Naive thymus-derived CD8-positive, alpha-beta T cell (primary cell): ENCODE measurements at places on chromosomes 3 and 15. TPM values are rescaled to one million over a fixed set of nuclear protein-coding genes. Genes with fewer than 3 reads are reported as not detected.
A peak's percentile ranks its signal among the peaks of the same experiment; 100 is the strongest.

GRCh38 chr15:92656089-92656488 is 514 bp upstream of the FAM174B start:
- H3K27me3 ChIP-seq: peaks cover 18% of the 10 kb centered on the region
- peaks cover 4% of the 10 kb centered on the region for H3K36me3 ChIP-seq
- H3K4me1 ChIP-seq: peaks cover 12% of the 10 kb centered on the region
- peak overlapping the region; percentile 75 for H3K4me3 ChIP-seq
- no peak overlapping the region for H3K27ac ChIP-seq
- DNase-seq: no peak

GRCh38 chr3:9638155-9638554 is 11.2 kb upstream of the MTMR14 start:
- no peak for DNase-seq
- peaks cover 5% of the 10 kb centered on the region for H3K27me3 ChIP-seq
- H3K4me3 ChIP-seq: no peak overlapping the region
- H3K36me3 ChIP-seq: no peaks in the 10 kb centered on the region
- H3K4me1 ChIP-seq: no peaks in the 10 kb centered on the region

DNA sequence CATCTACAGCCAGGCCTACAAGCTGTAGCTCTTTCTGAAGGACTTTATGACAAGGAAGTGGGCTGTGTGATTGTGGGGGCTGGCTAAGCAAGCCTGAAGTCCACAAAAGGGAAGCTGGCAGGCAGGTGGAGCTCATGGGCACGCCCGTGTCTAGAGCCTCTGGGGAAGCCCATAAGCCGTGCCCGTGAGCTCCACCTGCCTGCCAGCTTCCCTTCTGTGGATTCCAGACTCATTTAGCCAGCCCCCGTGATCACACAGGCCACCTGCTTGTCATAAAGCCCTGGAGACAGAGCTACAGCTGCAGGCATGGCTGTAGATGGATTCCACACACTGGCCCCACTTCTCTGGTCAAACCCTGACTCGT is 15.2 kb downstream of the EFCC1 start:
- peak; percentile 59 for DNase-seq
- peak overlapping the region; percentile 79 for H3K4me3 ChIP-seq
- H3K27me3 ChIP-seq: no peaks in the 10 kb centered on the region
- no peaks in the 10 kb centered on the region for H3K36me3 ChIP-seq
- H3K4me1 ChIP-seq: peaks cover 26% of the 10 kb centered on the region

- H3K27me3 ChIP-seq: no peaks in the 10 kb centered on the region
- H3K4me1 ChIP-seq: peaks cover 18% of the 10 kb centered on the region
- peaks cover 24% of the 10 kb centered on the region for H3K36me3 ChIP-seq
- H3K27ac ChIP-seq: no peak overlapping the region
- H3K4me3 ChIP-seq: no peak overlapping the region
Observed at GRCh38 chr15:92997821-92998220, 91.2 kb downstream of the RGMA start.

DNA sequence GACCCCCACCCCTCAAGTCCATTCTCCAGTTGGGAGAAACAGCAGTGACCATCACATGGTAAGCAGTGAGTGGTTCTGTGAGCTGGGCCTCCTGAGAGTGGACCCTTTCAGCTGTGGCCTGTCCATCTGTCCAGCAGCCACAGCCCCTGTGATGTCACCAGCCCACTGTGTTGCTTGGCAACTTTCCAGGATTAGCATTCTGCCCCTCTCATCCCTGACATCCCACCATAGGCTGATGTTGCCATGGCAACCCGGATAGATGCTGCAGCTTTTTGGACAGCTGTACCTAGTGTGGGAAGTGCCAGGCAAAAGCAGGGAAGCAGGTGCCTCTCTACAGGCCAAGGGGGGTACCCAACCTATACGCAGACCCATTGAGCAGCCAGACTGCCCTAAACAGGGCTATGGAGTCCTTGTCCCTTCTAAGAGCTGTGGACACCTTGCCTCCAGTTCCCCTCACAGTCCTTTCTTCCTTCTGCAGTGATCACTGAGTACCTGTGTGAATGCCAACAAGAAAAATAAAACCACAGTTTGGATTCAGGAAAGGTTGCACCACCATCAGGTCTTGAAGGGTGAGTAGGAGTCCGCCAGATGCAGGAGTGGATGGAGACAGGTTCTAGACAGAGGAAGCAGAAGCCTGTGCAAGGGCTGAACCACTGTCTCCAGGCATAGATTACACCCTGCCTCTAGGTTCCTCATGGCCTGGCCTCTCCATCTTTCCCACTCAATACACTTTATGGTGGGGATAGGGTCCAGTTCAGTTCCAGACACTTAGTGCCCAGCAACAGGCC is at the start of gene DNAH1:
DNAH1 (plus strand) TSS at position 343 of the 788 bp plus-strand sequence. CDS start 6,124 bp downstream, outside the sequence.
- peaks cover 19% of the 10 kb centered on the region for H3K4me1 ChIP-seq
- DNase-seq: no peak
- peak within 1 kb of the TSS; percentile 50 for H3K4me3 ChIP-seq
- H3K27ac ChIP-seq: peak within 1 kb of the TSS; percentile 62
- no peaks in the 10 kb centered on the region for H3K27me3 ChIP-seq

DNA sequence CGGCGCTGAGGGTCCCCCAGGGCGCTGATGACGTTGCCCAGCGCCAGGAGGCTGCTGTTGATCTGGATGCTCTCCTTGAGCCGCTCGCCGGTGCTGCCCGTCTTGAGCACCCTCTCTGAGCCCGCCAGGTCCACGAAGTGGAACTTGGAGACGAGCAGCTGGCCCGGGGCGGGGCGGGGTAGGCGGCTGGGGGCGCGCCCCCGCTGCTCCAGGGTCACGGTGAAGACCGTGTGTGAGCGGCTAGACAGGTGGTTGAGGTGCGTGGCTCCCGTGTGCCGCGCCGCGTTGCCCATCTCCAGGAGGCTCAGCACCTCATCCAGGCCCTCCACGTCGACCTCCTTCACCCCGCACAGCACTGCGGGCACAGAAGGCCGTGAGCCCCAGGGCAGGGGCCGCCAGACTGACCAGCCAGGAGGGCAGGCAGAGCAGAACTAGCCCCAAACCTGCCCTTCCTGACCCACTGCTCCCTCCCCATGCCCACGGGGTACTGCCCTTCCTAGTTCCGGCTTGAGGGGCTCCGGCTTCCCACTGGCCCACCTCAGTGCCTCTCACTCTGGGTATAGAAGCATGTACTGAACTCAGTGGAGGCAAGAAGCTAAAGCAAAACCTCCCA is 6.1 kb downstream of the KIF7 start:
- H3K27me3 ChIP-seq: peaks cover 24% of the 10 kb centered on the region
- DNase-seq: no peak
- H3K27ac ChIP-seq: no peak overlapping the region
- H3K4me1 ChIP-seq: peaks cover 7% of the 10 kb centered on the region

DNA sequence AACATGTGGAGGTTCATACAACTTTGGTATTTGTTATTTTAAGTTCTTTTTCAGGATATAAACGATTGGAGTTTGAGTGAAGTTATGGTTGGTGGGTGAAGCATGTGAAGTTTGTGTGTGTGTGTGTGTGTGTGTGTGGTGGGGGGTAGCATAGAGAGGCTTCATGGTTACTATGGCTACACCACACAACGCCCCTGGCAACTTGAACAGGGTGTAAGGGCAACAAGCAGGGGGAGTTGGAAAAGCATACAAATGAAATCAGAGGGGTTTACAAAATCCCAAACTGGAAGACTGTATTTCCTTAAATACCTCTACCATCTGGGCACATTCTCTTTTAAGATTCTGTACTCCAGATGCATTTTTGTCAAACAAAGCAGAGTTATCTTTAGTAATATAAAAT is 207.5 kb downstream of the SV2B start:
- H3K27ac ChIP-seq: peak overlapping the region; percentile 14
- peaks cover 30% of the 10 kb centered on the region for H3K4me1 ChIP-seq
- no peak overlapping the region for H3K4me3 ChIP-seq
- no peak for DNase-seq

DNA sequence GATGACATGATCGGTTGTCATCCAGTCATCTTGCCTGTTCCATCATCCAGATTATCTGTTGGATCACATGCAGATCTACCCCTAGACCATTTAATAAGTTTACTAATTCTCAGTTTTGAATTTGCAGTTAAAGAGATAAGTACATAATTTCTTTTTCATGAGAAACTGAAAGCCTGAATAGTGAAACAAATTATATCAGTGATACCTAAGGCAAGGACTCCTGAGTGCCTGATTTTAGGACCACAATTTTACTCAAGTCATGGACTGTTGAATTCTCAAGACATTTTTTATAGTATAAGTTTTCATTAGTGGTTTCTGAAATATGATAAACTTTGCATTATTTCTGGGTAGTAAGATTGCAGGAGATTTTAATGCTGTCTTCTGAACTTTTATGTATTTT is 13.2 kb downstream of the SIDT1 start:
- no peak for DNase-seq
- H3K36me3 ChIP-seq: peaks cover 39% of the 10 kb centered on the region
- H3K27ac ChIP-seq: no peak overlapping the region
- no peak overlapping the region for H3K4me3 ChIP-seq
- no peaks in the 10 kb centered on the region for H3K27me3 ChIP-seq

Gene DUOXA2
- total RNA-seq: not detected

Gene MYRIP
- not detected for total RNA-seq
